Fibroblast of skin of scalp (primary cell): ENCODE measurements at places on chromosomes 1 and 21.

GRCh38 chr1:231534703-231535159 lies 6.3 kb downstream of the TSNAX start:
- DNase-seq, result no peak

- no peak for DNase-seq
Measured at GRCh38 chr1:202638019-202638700, 72.1 kb downstream of the SYT2 start.

- DNase-seq, result no peak
Measured at GRCh38 chr1:8364528-8365442, 46.9 kb downstream of the SLC45A1 start.

DNA sequence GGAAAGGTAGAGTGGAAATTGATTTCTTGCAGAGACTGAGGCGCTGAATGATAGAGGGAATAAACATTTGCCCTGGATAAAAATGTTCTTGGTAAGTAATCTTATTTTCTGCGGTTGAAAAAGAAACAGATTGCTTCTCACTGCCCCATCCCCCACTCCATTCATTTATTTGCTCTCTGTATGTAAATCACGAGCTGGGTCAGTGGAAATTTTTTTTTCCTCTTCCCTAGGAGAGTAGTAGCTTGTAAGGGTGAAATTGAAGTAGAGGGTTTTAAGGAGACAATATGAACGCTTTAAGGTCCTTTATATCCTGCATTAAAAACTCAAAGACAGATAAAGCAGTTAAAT lies 1.4 kb upstream of the BRINP3 start:
- DNase-seq, result no peak

DNA sequence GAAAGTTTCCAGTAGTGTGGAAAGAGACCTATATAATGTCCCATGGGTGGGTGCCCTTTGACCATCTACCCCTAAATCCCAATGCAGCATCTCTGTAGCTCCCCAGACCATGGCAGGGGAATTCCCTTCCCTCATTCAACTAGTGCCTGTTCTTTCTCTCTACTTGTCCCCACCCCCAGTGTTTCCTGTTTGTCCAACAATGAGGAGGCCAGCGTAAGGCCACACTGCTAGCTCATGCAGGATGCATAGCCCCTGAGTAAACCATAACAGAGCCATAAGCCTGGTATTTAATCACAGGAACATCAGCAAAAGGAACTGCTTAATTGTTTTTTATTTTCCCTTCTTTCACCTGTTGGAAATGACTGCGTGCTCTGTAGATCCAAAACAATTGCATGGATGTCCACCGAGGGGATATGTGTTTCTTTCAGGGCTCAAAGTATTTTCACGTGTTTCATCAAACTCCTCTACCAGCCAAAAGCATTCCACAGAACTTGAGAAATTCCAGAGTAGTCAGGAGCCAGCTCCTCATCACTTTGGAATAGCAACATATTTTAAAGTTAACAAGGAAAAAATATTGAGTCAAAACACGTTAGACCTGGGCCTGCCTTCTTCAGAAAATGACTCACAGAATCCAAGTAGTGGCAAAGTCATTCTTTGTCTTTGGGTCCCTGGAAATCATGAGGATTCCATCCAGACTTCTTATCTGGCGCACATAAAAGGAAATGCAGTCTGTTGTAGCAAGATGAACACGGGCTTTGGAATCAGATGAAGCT lies 162.5 kb upstream of the SGIP1 start:
- peak; percentile 75 for DNase-seq

DNA sequence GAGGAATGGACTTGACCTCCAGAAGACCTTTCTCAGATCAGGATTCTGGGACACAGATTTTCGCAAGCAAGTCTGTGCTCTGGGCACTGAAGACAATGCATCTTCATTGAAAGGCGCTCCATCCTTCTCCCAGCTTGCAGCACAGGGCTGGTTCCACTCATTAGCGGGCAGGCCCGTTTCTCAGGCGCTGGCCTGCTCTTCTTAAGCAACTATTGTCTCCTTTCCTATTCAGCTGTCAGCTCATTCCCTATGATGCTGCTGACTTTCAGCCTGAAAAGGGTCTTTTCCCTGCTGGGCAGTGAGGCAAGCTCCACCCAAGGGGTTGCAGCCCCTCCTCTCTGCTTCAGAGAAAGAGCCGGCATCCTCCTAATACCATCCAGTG lies 91.9 kb upstream of the PLXNA2 start:
- no peak for DNase-seq

GRCh38 chr21:26845066-26845758 lies at the start of gene ADAMTS1:
TSS of gene ADAMTS1 (minus strand) at chr21:26845409. CDS start at chr21:26844954, 455 bp downstream.
- peak; percentile 95 for DNase-seq

- DNase-seq, result no peak
Measured at GRCh38 chr1:43363283-43363934, 4.4 kb downstream of the ELOVL1 start.

DNA sequence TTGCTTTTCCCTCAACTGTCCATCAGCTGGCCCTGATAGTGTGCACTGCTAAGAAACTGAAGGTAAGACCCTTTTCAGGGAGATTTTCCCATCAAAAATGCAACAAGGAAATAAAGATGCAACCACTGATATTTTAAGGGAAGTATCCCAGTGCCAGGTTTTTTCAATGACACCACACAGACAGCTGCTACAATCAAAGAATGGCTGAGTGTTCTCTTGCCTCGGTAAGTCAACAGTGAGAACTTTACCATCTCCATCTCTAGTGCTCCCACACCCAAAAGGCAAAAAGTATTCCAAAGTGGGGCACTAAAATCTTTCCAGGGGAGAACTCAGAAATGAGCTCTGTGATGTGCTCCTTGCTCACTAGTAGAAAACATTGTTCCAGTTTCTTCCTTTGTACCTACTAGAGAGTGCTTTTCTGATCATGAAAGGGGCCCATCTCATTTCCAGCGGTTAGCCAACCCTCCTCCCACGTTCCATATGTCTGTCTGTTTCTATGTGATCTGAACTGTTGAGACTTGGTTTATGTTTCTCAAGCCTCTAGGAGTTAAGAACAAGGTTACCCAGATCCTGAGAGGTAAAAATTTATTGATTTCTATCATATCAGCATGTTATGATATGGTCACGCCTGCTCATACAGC lies 67.6 kb upstream of the NEK2 start:
- no peak for DNase-seq

GRCh38 chr1:53272349-53272748 lies 34.0 kb upstream of the MAGOH start:
- no peak for DNase-seq

- DNase-seq, result no peak
Measured at GRCh38 chr1:93746021-93746812, 64.6 kb upstream of the BCAR3 start.

DNA sequence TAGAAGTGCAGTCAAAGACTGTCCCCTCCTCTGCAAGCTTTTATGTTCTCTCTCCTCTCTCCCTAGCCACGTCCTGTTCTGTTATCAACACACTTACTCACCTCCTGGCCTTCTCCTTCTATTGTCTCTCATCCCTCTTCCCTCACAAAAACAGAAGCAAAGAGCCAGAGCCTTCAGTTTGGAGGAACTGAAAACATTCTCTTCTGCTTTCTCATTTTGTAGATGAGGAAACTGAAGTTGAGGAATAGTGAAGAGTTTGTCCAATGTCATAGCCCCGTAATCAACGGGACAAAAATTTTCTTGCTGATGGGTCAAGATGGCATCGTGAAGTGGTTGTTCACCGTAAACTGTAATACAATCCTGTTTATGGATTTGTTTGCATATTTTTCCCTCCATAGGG lies 1.9 kb downstream of the NLRP3 start:
- DNase-seq, result no peak

DNA sequence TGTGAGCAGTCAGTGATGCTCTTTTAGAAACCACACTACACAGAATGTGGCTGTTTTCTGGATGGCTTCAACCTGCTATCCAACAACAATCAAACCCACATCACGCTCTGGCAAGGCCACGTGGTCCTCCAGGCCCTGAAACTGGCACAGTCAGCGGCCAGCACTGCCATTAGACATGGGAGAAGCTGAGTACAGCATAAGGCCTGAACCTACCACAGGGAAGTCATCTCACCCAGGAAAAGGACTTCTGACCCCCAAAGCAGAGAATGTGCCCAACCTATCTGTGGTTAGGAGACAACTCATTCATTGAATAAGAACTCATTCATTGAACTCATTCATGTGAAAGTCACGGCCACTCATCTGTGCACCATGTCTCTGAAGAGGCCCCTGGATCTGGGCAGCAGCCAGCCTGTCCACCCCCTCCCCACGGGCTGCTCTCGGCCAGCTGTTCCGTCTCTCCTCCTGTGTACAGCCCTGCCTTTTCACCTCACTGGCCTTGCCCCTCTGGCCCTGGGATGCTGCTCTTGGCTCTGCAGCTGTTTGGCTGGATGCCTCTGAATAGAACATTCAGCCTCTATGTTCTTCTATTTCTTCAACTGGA lies 41.1 kb downstream of the C1orf198 start:
- DNase-seq, result no peak

DNA sequence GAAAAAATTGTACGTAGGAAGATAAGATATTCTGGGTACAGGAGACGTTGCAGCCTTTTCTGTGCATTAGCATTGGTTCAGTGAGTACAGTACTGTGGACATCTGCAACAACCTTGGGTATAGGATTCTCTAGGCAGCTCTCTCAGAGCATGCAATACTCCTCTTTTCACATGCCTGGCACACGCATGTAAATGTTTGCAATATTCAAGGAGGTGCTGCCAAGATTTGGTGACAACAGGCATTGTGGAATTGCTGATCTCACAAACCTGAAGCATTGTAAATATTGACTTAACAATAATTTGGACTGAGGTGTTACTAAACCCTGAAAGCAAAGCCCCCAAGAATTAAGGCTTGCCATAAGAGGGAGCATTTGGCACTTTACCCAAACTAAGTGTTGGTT lies 126.8 kb downstream of the GRIK1 start:
- no peak for DNase-seq

- no peak for DNase-seq
Measured at GRCh38 chr1:26053718-26054560, 8.0 kb upstream of the SLC30A2 start.

DNA sequence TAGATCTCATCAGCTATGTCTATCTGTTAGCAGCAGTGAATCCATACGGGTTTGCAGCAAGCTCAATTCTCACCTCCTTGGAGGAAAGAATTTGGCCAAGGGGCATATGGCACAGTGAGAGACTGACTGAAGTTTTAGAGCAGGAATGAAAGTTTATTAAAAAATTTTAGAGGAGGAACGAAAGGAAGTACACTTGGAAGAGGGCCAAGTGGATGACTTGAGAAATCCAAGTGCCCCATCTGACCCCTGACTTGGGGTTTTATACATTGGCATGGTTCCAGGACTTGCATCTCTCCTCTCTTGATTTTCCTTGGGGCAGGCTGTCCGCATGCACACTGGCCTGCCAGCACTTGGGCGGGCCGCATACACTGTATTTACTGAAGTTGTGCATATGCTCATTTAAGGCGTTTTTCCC lies 9.2 kb upstream of the OSBPL9 start:
- DNase-seq, result peak; percentile 10

- no peak for DNase-seq
Measured at GRCh38 chr1:174451408-174451807, 3.6 kb downstream of the GPR52 start.

GRCh38 chr1:186595969-186596368 lies 84.3 kb downstream of the PTGS2 start:
- DNase-seq, result no peak

- DNase-seq, result no peak
Measured at GRCh38 chr1:220875260-220875659, 4.0 kb upstream of the HLX start.

DNA sequence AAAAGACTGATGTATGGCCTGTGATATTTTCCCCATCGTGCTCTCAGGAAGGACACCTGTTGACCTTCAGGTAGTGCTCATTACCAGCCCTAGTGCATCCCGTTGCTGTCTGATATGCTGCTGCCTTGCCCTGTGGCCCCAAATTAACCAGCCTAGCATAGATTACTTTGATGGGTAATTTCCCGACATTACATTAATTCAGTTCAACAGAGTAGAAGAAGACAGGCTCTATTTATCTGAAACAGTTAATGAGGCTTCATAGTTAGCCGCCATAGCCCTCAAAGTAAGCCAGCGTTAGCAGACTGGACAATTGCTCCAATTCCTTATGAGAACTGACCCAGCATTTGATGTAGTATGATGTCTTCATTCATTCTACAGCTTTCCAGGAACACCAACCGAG lies 257.6 kb downstream of the OLFM3 start:
- DNase-seq, result no peak

DNA sequence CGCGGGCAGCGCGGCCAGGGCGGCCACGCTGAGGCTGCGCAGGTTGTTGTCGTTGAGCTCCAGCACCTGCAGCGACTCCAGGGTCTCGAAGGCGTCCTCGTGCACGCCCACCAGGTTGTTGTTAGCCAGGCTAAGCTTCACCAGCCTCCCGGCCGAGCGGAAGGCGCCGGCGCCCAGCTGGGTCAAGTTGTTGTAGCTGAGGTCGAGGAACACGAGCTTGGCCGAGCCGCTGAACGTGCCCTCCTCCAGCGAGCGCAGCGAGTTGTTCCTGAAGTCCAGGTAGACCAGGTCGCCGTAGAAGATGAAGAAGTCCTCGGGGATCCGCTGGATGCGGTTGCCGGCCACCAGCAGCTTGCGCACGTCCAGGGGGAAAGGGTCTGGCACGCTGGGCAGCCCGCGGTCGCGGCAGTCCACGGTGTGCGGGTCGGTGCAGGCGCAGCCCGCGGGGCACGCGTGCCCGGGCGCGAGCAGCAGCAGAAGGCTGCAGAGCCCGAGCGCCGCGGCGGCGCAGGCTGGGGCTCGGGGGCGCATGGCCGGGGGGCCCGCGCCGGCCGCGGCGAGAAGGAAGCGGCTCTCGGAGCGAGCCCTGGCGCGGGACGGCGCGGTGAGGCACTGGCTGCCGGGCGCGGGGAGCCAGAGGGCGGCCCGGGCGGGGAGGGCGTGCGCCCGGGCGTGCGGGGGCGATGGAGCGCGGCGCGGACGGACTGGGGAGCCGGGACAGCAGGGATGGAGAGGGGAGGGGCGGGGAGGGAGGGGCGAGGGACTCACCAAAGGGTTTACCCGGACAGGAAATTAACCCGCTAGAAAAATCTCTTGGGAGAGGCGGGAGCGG lies 524 bp downstream of the LRRC38 start:
- DNase-seq, result no peak

- DNase-seq, result no peak
Measured at GRCh38 chr1:156342166-156342955, 4.0 kb downstream of the TSACC start.
